ENCODE measurements at places on chromosomes 7 and 10.

DNA sequence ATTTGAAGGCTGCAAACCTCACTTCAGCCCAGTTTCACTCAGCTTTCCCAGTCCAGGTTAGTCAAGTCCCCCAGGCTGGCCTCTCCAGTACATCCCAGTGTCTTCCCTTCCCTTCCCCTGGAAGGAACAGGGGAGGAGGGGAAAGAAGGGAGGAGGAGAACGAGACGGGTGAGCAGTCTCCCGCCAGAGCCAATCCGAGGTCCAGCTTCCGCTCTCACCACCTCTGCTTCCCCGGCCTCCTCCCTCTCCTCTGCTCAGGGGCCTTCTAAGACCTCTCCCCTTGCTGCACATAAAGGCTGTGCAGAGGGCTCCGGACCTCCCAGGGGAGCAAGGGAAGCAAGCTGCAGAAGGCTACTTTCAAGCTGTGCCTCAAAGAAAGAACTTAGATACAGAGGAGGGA lies 4.1 kb downstream of the ATG9B start:
- DNase-seq: no peak

DNA sequence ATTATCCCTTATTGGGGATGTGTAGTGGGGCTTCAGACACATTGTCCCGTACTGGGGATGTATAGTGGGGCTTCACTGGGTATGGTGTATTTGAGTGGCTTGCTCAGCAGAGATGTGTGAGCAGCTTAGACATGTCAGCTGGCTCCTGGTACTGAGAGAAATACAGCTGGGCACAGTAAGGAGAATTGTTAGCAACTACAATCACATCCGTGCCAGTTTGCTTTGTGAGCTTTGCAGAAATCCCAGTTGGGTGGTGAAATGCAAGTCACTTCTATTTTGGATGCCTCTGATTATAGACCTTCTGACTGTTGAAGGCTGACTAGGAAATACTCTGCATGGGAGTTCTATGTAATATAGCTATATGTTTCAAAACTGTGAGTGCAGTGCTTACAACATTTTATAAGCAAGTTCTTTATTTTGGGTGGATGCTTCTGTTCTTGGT lies 10.8 kb downstream of the CCNY start:
- peak; percentile 81 for DNase-seq

- DNase-seq: no peak
Observed at GRCh38 chr10:77773631-77774426, 136.2 kb upstream of the KCNMA1 start.

DNA sequence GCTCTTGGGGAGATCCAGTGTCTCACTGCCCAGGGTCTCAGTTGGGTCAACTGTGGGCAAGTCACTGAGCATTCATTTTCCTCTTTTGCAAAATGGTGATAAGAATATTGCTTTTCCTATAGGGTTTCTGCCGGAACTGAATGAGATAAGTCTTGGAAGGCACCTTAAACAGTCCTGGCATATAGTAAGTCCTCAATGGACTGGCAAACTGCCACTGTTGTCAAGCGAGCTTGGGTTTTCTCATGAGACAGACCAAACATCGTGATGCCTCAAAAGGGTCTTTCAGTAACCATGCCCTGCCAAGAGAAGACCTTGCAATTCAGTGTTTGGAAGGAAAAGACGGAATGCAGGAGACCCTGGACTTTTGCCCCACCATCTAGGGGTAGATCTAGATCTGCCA lies 251.5 kb downstream of the WDR11 start:
- DNase-seq: no peak

DNA sequence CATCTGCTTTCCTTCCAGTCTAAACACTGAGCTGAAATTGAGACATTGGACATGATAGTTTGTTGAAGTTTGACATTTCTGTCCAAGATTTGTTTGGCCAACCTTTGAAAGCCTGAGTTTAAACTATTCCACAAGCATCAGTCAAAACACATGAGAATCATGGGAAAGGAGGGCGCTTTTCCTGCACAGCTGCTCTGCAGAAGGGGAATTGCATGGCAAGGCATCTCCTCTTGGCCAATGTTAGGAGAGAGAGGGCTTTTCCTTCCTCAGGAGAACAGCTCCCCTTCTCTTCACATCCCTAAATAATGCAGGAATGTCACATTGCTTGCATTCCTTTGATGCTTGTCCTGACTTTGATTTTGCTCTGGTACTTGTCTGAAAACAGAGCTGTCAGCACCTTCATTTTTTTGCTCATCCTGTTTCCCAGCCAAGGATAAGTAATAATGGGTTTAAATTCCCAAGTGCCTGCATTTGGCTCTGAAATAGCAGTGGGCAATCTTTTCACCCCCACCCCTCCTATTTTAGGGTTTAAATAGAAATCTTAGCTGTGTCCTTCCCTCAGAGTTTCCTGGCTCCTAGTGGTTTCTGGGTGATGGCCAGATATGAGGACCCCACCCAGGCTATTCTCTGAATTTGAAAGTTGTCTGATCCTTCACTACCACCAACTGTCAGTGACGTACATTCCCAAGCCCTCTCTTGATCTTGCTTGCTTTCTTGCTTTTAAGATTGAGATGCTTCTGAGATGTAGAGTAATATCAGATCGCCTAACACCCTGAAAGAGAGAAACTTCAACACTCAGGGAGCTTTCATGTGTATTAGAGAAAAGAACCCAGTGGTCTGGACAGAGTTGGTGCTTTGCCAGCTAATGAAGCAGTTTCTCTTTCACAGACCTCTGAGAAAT lies 75.2 kb upstream of the NPVF start:
- DNase-seq: no peak

- DNase-seq: no peak
Observed at GRCh38 chr7:75054744-75055143, 18.9 kb downstream of the RCC1L start.
